IMR-90 (cell line): ENCODE measurements at places on chromosomes 1 and 21. TPM values are rescaled to one million over a fixed set of nuclear protein-coding genes. Genes with fewer than 3 reads are reported as not detected.
A peak's percentile ranks its signal among the peaks of the same experiment; 100 is the strongest.

GRCh38 chr1:239526391-239526790 lies 140.0 kb downstream of the CHRM3 start:
- DNase-seq, result no peak

KRTAP21-2 gene
- total RNA-seq, result not detected in 2 replicates

DNA sequence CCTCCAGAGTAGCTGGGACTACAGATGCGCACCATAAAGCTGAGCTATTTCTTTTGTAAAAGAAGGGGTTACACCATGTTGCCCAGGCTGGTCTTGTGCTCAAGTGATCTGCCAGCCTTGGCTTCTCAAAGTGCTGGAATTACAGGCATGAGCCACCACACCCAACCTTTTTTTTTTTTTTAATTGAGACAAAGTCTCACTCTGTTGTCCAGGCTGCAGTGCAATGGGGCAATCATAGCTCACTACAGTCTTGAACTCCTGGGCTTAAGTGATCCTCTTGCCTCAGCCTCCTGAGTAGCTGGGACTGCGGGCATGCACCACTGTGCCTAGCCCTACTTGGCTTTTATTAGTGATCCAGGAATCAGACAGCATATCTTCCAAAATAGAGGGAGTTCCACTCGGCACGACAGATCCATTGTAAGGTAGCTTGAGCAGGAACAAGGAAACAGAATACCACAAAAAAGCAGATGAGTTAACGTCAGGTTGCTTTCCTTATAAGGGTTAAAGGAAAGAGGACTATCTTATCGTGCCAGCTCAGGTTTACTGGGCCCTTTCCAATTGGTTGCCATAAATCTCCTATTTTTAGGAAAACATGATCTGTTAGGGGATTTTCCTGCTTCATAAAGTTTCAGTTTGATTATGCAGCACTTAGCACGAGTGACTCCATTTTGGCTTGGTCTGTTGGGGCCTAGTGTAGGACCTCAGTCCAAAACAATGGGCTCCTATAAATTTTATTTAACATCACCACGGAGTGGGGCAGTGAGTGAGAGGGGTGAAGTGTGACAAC lies 45.2 kb downstream of the NENF start:
- no peak for DNase-seq

OR2L3 gene
- total RNA-seq, result not detected in 2 replicates

LCE1D gene
- not detected in 2 replicates for total RNA-seq

ADGRL4 gene
- 3.2 and 8.6 TPM in 2 replicates for total RNA-seq

OR2T29 gene
- total RNA-seq, result not detected in 2 replicates

GRCh38 chr1:226233293-226233692 lies 9.8 kb downstream of the MIXL1 start:
- no peak for DNase-seq

TRIM58 gene
- 0.54 and 1.1 TPM in 2 replicates for total RNA-seq

- no peak for DNase-seq
These were observed 21.1 kb upstream of the ADGRB2 start for GRCh38 chr1:31785020-31785946.

- DNase-seq, result no peak
These were observed 15.6 kb upstream of the NCMAP start for GRCh38 chr1:24540051-24540905.

SYCP1 gene
- total RNA-seq, result not detected in 2 replicates

CAPN9 gene
- not detected in 2 replicates for total RNA-seq

SOX13 gene
- 0.54 and 0.56 TPM in 2 replicates for total RNA-seq

DNA sequence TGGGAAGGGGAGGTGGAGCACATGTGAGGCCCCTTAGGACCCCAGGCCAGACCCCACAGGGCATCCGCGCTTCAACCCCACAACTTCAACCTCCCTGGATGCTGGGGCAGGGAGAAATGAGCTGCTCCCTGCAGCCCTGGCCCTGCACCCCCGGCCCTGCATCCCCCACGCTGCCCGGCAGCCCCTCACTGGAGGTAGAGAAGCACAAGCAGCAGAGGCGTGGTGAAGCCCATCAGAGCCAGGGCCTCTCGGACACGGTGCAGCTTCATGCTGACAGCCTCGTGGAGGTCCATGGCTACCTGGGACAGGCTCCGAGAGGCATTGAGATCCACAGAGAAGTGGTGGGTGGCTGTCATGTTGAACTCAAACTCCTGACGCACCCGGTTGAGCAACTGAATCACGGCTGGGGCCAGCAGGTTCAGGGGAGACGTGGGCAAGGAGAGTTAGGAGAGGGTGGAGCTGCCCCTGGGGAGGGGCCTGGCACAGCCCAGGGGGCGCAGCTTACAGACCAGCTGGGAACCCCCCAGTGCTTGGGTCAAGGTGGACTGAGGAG lies 3.3 kb downstream of the DCST2 start:
- no peak for DNase-seq

S100A2 gene
- 3.6 and 4.4 TPM in 2 replicates for total RNA-seq

CFHR2 gene
- total RNA-seq, result not detected in 2 replicates

DNA sequence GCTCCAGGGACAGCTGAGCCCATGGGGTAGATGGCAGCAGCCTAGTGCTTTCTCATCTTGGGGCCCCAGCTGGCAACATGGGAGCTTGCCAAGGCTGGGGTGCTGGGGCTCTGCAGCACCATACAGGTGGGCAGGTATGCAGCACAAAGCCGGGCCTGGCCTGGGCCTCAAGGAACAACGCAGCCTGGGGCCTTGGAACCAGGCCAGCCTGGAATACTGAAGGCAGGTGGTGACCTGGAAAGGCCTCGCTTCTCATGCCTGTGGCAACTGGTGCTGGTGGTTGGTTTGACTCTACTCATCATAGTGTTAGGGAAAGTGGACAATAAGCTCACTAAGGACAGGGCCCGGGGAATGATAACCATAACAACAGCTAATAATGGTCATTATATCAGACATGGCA lies 27.0 kb upstream of the SDHB start:
- no peak for DNase-seq

CASQ2 gene
- not detected in 2 replicates for total RNA-seq

GRCh38 chr1:77007675-77008074 lies 140.4 kb downstream of the ST6GALNAC5 start:
- no peak for DNase-seq

DNA sequence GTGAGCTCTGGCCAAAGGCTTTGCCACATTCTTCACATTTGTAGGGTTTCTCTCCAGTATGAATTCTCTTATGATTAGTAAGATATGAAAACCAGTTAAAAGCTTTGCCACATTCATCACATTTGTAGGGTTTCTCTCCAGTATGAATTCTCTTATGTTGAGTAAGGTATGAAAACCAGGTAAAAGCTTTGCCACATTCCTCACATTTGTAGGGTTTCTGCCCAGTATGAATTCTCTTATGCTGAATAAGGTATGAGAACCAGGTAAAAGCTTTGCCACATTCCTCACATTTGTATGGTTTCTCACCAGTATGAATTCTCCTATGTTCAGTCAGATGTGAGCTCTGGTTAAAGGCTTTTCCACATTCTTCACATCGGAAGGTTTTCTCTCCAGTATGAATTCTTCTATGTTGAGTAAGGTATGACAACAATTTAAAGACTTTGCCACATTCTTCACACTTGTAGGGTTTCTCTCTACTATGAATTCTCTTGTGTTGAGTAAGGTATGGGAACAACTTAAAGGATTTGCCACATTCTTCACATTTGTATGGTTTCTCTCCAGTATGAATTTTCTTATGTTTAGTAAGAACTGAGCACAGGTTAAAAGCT lies 20.7 kb downstream of the ZNF695 start:
- DNase-seq, result no peak

SASS6 gene
- 2.7 and 5.0 TPM in 2 replicates for total RNA-seq

- DNase-seq, result no peak
These were observed 3.9 kb downstream of the RNF220 start for GRCh38 chr1:44408632-44409602.

DNA sequence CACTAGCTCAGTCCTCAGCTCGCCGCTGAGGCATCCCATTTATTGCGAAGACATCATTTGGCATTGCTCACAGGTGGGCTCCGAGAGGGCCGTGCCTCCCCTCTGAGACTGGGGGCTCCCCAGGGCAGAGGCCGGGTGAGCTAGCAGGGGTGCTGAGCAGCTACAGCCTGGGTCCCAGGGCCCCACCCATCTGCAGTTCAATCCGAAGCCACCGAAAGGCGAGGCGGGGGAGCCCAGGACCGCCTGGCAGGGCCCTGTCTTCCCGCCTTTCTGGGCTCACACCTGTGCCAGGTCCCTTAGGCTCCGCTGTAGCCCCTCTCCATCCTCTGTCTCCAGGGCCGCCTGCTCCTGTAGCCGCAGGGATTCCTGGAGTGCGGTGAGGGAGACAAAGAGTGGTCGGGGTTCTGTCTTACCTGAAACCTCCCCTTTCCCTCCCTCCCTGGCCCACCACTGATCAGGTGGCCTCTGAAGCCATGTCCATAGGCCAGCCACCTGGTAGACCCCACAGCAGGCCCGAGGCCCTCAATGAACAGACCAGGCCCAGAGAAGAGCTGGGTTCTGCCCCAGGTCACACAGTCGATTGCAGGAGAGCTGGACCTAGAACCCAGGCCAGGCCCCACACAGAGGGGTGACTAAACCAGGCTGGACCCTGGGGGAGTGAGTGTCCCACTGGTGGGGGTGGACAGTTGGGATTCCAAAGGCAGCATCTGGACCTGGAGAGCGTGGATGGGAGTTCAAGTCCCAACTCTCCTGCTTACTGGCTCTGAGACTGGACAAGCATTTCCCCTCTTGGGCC lies 18.1 kb upstream of the NBPF1 start:
- DNase-seq, result no peak

- DNase-seq, result peak; percentile 41
These were observed 4.4 kb upstream of the BARHL2 start for GRCh38 chr1:90721210-90722194.

DNA sequence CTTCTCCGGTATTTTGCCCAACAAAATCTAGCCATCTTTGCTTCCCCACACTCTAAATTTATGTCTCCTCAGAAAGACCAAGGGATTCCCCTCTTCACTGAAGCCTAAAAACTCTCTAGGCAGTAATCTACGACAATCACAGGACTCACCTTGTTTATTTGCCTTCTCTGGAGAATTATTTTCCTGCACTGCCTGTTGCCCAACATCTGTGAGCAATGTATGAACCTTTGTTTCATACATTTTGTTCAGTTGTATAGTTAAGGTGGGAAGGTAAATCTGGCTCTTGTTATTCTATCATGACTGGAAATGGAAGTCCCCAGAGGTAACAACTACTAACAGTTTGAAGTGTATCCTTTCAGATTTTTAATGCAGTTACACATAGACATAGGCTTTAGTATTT lies 2.2 kb downstream of the COPA start:
- no peak for DNase-seq

GRCh38 chr1:101451888-101452287 lies 215.1 kb downstream of the S1PR1 start:
- DNase-seq, result no peak

CLDN19 gene
- not detected in 2 replicates for total RNA-seq

DNA sequence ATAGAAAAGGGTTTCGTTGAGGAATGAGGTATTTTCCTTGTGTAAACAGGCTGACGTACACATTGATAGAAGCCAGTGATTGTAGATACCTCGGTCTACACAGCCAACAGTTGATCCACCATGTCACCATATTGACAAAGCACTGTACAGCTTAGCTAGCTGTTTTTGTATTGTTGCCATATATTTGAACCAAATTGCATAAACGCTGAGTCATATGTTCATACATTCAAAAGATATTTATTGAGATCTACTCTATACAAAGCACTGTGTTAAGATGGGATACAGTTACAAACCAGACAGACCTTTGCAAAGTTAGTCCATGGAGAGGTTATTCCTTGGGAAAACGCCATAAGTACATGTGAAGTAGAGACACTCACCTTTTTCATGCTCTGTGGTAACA lies 132.4 kb upstream of the ATP1B1 start:
- no peak for DNase-seq

- DNase-seq, result peak; percentile 5
These were observed 412.3 kb upstream of the ESRRG start for GRCh38 chr1:217135569-217135915.

DNA sequence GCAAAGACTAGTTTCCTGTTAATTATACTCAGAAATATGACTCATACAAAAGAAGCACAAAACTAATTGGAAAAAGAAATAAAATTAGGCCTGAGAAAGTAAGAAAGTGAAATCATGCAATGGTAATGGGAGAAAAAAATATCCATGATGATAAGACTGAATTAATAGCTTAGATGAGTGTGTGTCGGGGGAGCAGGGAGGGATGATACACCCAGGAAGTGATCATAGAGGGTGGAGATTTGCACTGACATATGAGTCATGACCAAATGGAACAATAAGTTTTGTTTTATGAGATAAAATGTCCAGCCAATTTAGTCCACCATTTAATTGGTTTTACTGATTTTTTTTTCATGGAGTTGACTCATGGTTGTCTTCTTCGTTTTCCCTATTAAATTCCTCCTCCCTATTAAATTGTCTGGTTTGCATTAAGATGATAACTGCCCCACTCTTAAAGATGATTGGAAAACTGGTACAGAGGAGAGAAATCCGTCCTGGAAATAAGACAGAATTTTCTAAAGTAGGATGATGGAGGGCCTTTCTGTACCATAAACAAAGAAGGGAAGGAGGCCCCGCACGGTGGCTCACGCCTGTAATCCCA lies 111.7 kb upstream of the KCNJ6 start:
- DNase-seq, result no peak

DNA sequence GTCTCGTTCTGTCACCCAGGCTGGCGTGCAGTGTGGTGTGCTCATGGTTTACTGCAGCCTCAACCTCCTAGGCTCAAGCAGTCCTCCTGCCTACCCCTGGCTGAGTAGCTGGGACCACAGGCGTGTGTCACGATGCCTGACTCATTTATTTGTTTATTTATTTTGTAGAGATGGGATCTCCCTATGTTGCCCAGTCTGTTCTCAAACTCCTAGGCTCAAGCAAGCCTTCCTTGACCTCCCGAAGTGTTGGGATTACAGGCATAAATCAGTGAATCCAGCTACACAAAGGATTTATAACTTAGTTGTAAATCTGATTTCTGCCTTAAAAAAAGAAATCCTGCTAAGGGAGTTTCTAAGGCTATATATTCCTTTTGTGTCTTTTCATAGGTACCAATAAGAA lies 30.5 kb upstream of the ZNF496 start:
- no peak for DNase-seq

- DNase-seq, result no peak
These were observed 64.3 kb downstream of the TMEM53 start for GRCh38 chr1:44609768-44610526.

GRCh38 chr1:942411-942821 lies 16.6 kb downstream of the NOC2L start:
- DNase-seq, result no peak

DNA sequence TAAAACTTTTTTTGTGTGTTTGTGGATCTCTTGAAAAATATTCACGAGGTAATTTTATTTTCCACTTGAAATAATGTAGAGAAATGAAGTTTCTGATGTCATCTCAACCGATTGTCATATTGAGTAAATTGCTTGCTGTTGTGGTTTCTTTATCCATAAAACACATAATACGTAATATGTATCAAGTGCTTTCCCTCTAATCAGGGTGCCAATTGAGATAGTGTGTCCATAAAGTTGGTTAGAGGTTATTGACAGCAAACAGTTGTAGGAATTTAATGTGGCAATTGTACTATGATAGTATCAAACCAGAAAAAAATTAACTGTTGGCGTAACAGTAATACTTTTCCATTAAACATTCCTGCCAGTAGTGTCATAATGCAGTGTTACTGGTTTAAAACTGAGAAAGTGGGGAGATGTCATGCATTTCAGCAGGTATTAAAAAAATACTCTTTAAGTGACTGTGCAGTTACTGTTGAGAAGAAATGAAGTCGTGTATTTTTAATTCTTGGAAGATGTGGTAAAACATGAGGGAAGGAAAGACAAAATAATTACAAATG lies 38.3 kb downstream of the USP25 start:
- no peak for DNase-seq

ECM1 gene
- total RNA-seq, result 17.2 and 20.1 TPM in 2 replicates
